CD4-positive, alpha-beta T cell treated with Interleukin-17A for 1 hour (primary cell): ENCODE measurements at places on chromosomes 2 and 18.

GRCh38 chr2:237431837-237432236 is 17.9 kb upstream of the COL6A3 start:
- DNase-seq: no peak

- DNase-seq: no peak
Measured at GRCh38 chr2:39264733-39265132, 21.0 kb upstream of the CDKL4 start.

DNA sequence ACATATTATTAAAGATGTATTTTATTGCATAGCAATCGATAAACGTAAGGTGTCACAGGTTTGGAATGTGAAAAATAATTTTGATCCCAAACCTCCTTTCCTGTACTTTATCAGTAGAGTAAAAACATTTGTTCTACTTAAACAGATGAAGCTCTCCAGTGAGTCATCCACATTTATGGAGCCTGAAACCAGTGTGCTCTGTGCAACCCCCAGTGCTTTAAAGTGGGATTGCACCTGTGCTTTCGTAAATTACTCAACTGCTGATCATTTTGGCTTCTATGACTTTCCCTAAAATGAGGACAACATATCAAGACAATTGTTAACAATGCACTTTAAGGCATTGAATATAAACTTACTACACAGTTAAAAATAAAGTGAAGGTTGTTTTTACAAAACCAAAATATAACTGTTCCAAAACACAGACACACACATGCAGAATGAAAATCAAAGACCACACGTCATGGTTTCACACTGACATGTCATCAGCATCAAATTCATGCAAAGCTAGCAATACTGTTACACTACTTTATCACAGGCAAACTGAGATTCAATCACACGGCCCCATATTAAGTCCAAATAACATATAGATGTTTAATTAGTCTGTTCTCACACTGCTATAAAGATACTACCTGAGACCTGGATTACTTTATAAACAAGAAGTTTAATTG is 9.7 kb downstream of the TMEM18 start:
- DNase-seq: peak; percentile 11

DNA sequence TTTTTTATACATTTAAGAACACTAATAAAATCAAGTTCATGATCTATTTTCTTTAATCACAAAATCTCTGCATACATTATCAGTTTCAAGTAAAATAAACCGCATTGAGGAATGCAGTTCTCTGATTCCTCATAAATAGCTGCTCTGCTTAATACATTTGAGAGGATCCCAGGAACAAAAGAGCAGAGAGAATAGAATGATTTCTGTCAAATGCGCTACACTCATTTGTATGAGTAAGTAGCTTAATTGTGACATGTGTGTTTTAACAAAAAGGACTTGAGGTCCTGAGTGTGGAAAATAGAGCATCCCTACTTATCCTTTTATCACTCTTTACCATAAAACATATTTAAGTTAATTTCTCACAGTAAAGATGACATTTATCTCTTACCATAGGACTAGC is 134.0 kb downstream of the PID1 start:
- DNase-seq: no peak

- no peak for DNase-seq
Measured at GRCh38 chr18:51490860-51491259, 293.4 kb upstream of the MEX3C start.

DNA sequence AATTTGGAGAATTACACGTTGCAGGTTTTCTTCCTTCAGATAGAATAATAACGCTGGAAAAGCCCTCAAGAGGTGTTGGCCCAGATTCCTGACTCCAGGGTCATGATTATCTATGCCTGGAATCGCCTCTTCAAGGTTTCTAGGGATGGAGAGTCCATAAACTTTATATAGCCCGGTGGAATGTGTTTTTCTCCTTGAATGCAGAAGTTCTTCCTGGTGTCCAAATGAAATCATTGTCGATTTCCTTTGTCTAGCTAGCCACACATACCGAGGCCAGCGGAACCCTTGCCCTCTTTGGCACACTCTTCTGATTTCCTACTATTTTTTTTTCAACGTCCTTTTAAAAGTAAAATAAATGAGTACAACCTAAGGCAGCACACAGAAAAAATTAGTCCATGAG is 117.8 kb downstream of the PID1 start:
- DNase-seq: no peak

GRCh38 chr2:69693059-69693774 is 48.7 kb upstream of the ANXA4 start:
- peak; percentile 63 for DNase-seq

DNA sequence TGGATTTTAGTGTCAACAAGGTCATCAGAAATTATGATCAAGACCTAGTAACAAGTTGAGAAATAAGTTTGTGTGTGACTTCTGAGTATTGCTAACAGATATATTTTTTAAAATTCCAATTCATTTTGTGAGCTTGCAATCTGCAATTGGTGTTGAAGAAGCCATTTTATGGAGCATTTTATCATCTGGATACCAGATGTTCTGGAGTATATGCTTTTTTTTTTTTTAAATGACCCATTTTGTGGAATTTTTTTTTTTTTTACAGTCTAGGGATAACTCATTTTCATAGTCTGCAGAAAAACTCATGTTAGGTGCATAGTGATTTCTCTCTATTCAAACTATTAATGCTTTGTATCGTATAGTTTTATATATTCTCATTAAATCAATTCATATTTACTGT is 12.6 kb downstream of the QPCT start:
- no peak for DNase-seq

DNA sequence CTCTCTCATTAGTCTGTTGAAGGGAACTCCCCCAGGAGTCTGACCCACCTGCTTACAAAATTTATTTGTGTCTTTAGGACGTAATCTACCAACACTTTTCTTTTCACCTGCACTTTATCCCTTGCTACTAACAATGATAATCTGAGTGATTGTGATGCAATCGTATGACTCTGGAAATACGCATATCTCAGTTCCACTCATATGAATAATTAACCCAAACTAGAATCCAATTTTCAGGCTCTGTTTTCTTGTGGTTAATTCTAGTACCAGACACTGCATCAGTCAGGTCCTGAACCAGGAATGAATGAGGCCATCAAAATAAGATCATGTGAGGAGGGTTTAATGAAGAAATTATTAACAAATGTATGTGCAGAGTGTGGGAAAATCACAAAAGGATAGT is 158.4 kb upstream of the SRD5A2 start:
- DNase-seq: no peak

DNA sequence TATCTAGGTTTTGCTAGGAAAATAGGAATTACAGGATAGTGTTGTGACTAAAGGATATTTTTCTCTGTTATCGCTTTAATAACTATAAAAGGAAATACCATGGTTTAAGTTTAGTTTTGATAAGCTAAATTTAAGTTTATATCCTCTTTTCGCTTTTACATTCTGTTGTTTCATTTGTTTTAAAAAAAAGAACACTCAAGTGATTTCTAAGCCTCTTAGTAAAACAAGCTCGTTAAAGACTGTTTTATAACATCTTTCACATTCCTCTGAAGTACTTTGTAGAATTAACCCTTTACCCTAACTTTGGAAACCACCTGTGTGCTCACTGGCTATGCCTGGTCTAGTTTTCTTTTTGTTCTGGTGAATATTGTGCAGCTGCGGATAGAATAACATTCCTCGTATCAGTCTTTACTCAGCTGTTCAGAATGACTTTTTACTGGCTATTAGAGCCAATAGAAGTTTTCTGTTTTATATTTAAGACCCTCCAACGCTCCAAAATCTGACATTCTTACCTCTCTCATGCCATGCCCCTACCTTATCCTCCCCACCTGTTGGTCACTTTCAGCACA is 183.1 kb downstream of the PTPRM start:
- DNase-seq: no peak

- no peak for DNase-seq
Measured at GRCh38 chr2:77228391-77228790, 293.8 kb downstream of the LRRTM4 start.

- DNase-seq: no peak
Measured at GRCh38 chr2:119416299-119416923, 15.2 kb upstream of the TMEM37 start.

DNA sequence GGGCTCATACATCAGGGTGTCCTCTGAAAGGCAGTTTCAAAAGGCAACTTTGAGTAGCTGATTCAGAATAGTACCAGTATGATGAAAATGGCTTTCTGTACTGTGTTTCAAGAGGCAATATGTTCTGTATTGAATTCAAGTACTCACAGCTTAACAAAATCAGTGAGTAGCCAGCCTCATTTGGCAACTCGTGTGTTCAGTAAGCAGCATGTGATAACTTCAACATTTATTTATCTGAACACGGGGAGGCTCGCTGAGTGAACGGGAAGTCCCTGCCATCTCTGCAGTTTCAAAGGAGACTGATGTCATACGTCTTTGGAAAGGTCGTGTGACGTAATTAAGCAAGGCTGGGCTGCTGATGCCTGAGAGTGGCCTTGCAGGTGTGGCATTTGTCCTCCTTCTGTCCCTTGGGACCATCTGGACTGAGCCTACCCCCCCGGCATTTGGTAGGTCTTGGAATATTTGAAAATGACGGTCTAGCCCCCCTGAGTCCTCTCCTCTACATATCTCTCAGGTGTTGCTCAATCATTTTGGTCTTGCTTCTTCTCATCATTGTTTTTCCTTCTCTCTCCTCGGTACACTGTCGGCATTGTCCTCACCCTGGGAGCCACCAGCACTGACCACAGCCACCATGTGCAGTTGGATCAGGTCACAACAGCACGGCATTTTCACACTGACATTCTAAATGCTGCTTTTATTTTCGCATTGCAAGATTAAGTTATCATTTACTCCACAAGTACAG is 62.8 kb downstream of the SMIM21 start:
- no peak for DNase-seq

GRCh38 chr2:15181092-15181745 is 379.9 kb downstream of the NBAS start:
- DNase-seq: no peak

- DNase-seq: no peak
Measured at GRCh38 chr2:43946685-43947084, 49.1 kb downstream of the LRPPRC start.

GRCh38 chr2:139600166-139600565 is 820.0 kb upstream of the NXPH2 start:
- DNase-seq: no peak

DNA sequence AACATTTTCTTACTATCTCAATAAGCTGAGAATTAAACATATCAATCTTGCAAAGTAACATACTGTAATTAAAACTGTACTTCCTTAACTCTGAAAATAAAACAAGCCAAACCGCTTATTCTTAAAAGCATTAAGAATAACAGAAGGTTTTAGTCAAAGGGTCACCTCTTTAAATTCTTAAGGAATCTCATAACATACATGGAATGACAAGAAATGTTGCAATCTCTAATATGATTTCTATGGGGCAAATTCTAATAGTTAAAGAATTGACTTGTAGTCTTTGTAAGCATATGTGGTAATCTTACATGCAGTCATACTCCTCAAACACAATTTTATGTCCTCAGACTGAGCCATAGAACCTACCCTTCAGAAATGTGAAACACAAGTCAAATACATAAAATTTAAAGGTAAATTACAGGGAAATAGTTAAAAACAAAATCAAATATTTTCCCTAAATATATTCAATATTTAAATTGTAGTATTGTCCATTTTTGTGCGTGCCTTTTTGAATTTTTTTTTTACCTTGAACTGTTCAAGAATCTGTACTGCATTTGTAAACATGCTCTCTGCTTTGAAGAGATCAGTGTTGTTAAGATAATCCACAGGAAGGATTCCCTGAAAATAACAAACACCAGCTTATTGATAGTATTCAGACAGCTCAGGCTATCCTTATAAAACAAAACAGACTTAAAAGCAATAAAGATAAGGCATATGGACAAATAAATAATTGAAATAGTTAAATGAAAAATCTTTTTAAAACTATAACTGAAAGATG is 48.2 kb downstream of the PIGN start:
- no peak for DNase-seq

DNA sequence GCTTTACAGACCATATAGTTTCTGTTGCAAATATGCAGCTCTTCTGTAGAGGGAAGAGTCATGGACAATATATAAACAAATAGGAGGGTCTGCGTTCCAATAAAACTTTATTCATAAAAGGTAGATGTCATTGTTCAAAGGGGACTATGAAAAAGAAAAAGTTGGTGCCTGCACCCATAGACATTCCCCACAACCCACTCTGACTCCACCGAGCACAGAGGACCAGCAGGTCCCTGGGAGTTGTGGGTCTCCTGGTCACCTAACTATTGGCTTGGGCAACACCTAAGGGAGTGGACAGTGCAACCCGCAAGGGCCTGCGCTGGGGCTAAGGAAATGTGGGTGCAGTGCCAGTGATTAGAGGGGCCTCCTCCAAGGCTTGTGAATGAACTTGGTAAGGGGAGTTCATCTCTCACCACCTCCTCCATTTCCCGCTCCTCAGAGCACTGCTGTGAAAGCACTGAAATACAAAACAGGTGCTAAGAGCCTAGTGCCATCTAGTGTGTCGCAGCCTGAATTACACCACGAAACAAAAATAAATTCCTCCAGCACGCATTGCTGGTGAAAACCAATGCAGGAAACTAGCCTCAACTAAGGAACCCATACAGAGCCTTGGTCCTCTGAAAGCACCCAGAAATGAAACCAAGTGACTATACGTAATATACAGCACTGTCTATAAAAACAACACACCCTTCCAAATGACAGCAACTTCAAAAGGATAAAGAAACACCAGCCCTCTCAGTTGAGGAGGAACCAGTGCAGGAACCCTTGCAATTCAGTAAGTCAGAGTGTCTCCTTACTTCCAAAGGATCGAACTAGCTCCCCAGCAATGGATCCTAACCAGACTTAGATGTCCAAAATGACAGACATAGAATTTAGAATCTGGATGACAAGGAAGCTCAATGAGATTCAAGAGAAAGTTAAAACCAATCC is 166.6 kb downstream of the RNF144A start:
- DNase-seq: peak; percentile 36

DNA sequence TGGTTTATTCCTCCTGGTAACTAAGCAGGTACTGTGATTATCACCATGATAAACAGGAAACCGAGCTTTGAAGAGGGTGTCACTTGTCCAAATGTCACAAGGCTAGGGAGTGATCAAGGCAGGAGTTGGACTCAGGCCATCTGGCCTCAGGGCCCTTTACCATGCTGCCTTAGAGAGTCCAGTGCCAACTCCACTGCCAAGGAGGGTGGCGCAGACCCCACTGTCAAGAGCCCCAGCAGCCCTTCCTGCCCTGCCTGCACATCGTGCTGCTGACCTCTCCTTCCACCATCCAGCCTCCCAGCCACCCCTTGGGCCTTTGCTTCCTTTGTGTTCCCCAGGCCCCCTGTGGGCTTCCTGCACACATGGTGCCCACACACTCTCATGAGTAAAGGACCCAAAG is 48.3 kb downstream of the TNS1 start:
- DNase-seq: no peak

GRCh38 chr2:64260817-64261216 is 116.6 kb upstream of the PELI1 start:
- DNase-seq: peak; percentile 40

- no peak for DNase-seq
Measured at GRCh38 chr2:128139624-128140023, 48.6 kb downstream of the UGGT1 start.

DNA sequence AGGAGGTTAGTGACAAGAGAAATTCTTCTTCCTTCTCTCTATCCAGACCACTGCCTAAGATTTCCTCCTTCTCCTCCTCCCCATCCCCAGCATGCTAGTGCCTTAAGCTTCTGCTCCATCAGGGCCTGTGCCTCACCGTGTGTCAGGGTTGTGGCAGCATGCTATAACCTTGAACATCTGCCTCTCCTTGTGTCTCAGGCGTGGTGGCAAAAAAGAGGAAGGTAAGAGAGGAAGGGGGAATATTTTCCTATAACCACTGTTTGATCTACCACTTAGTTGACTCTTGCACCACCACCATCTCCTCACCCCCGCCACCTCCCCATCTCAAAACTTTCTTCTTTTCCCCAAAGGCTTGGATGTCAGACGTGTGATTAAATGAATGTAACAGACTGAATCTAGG is 38.3 kb upstream of the PEX13 start:
- DNase-seq: no peak
